NCI-H2029 treated with DMSO at 0.1 percent for 48 hours (cell line): ENCODE measurements at places on chromosomes 2 and 18.

- no peak for DNase-seq
These were observed 192.3 kb downstream of the PMAIP1 start for GRCh38 chr18:60092073-60092472.

GRCh38 chr18:59063300-59063906 lies 76.3 kb upstream of the SEC11C start:
- DNase-seq, result no peak

DNA sequence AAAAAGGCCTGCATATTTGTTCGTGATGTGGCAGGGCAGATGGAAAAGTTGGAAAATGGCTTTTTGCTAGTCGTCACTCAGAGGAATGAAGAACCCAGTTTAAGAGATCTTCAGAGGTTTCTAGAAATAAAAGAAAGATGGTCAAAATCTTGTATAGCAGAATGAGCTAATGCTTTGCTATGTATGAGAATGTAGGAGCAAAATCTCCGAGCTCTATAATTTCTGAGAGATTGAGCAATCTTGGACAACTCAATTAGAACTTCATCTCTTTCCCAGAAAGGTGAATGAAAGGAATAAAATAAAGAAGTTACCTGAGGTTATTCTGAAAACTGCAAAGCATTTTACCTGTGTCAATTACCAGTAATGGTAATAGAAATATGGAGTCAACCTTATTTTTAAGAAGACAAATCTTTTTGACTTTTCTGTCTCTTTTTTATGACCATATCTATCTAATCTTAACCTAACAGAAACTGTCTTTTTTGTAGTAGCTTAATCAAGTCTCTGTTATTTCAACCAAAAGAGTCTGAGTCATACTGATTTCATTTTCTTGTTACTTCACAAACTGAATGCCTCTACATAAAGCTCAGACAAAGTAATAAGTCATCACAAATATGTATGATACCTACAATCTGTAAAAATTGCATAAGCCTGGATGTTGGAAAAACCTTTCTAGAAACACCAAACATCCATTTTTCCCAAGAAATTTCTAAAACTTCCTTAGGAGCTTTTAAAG lies 32.5 kb downstream of the CCDC68 start:
- DNase-seq, result no peak

DNA sequence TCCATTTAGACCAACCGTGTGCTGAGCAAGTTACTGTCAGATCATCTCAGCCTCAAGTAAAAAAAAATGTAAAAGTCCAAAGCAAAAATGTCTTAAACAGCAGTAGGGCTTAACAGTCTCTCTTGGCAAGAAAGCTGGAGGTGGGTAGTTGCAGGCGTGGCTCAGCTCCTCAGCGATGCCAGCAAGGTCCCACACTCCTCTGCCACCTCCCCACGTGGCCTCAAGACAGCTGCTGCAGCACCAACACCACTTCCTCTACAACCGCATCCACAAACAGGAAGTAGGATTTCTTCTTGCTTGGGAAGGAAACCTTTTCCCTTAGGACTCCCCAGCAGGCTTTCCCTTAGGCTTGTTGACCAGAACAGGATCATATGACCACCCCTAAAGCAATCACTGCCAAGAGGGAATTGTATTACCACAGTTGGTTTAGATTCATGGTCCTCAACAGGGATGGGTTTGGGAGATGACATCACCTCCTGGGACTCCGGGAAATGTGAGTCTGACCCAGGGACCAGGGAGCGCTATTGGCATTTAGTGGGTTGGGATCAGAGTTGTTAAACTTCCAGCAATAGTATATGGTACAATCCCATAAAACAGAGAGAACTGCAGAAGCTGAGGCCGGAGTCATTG lies 97.1 kb downstream of the MAPK4 start:
- DNase-seq, result no peak

GRCh38 chr18:56148373-56148772 lies 490.0 kb downstream of the TXNL1 start:
- DNase-seq, result no peak

DNA sequence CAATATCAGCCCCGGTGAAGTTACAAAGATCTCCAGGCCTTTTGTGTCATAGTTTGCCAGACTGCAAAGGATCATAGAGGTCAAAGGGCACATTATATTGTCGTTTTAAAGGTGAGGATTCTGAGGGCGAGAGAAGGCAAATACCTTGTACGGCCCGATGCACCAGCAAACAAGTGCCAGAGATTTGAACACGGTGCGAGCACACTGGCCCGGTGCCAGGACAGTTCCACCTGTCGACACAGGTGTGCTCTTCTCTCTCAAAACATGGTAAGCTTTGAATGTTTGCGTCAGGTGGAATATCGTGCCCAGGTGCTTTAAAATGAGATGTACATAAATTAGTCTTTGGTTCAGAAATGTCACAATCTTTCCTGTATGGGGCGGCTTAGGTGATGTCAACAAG lies 776.1 kb upstream of the ID2 start:
- DNase-seq, result peak; percentile 72

GRCh38 chr18:79548986-79549637 lies 130.5 kb upstream of the CTDP1 start:
- no peak for DNase-seq
